Activated T-cell treated with anti-CD3 and anti-CD28 coated beads for 4 hours (primary cell): ENCODE measurements at places on chromosomes 16 and 17.
A peak's percentile ranks its signal among the peaks of the same experiment; 100 is the strongest.

- DNase-seq: no peak
Measured at GRCh38 chr17:73313526-73314127, 1.8 kb upstream of the CDC42EP4 start.

- DNase-seq: no peak
Measured at GRCh38 chr16:21611556-21612384, 12.4 kb downstream of the METTL9 start.

GRCh38 chr17:18858567-18859245 lies 775 bp downstream of the PRPSAP2 start:
- DNase-seq: no peak

DNA sequence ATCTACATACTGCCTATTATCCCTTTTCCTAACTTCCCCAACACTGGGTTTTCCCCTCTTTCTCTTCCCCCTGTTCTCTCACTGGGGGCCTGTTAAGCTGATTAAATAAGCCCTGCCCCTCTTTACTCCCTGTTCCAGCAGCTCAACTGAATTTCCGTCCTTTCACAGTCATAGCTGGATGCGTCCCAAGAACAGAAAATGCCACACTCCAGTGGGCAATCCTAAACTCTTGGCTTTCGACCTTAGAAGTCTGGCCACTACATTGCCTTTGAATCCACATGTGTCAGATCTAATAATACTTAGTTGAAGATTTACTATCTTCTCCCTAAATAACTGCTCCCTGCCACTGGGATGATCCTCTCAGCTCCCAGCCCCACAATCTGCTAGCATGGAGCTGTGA lies 34.5 kb downstream of the KCNJ16 start:
- DNase-seq: no peak

- DNase-seq: peak; percentile 29
Measured at GRCh38 chr16:2838928-2839327, 8.8 kb downstream of the ZG16B start.
